CD4-positive, alpha-beta T cell treated with Interleukin-10 for 1 hour (primary cell): ENCODE measurements at places on chromosomes 5 and 9.

- peak; percentile 64 for DNase-seq
Observed at GRCh38 chr5:56816546-56817081, 1.3 kb downstream of the MAP3K1 start.

GRCh38 chr5:88401686-88402085 is 133.0 kb upstream of the TMEM161B start:
- no peak for DNase-seq

GRCh38 chr9:2125906-2126305 is 110.8 kb downstream of the SMARCA2 start:
- peak; percentile 29 for DNase-seq

DNA sequence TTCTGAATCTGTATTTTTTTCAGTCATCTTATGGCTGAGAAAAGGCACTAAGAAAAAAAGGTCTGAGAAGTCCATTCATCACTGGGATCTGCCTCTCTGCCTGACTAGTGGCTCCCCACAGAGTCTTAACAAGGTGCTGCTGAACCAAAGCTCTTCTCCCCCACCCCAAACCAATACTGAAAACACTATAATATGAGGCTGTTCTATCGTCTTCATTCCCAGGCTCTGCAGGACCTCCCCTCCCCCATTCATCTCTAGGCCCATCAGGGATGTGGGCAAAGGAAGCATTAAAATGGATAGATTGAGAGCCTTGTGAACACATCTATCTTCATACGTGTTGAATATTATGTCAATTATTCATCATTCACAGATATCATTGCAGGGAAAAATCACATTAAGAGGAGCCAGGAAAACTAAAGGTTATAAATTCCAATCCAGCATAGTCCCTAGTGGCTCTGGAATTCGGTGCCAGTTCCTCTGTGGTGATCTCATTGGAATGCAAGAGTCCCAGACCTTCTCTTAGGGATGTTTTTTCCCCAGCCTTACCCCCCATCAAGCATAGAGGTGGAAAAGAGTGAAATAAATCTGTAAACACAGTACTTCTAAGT is 44.3 kb upstream of the GPR151 start:
- DNase-seq = no peak

GRCh38 chr9:36902861-36903524 is 131.1 kb downstream of the PAX5 start:
- no peak for DNase-seq

GRCh38 chr9:5502553-5502952 is 7.8 kb upstream of the PDCD1LG2 start:
- no peak for DNase-seq

DNA sequence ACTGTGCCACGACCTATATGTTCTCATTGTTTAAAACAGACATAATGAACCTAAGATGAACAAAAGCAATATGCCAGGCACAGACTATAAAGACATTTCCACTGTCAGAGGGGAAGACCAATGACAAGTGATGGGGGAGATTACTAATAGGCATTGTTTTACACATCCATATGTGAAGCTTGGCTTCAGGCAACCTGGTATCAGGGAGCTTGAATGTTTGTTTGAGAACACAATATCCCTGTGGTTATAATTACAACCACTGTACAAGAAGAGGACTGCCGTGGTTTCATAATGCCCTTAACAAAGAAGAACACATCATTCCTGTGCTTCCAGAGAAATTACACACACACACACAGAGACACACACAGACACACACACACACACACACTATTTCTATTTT is 385.7 kb downstream of the BNC2 start:
- no peak for DNase-seq

DNA sequence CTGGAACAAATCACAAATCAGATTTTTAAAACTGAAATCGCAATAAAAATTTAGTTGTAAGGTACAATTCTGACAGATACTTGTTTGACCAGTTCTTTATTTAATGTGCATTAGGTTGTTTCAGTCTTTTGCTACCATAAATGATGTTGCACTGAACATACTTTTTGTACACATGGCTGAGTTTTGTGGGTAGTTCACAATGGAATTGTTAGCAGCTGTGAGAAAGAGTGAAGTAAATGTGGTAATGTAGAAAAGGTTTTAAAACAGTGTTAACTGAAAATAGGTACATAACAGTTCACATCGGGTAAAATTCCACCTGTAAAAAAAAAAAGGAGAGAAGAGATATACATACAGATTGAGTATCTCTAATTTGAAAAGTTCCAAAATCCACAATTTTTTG is 25.6 kb downstream of the MRPS27 start:
- DNase-seq = no peak

GRCh38 chr9:70135176-70135575 is 91.5 kb downstream of the MAMDC2 start:
- DNase-seq = no peak

- DNase-seq = no peak
Observed at GRCh38 chr9:90818279-90818678, 16.7 kb downstream of the SYK start.

- no peak for DNase-seq
Observed at GRCh38 chr5:73922875-73923557, 297.0 kb downstream of the ARHGEF28 start.

- DNase-seq = no peak
Observed at GRCh38 chr5:68114378-68115040, 101.0 kb upstream of the PIK3R1 start.

GRCh38 chr5:141958113-141958512 is at the start of gene PCDH12:
TSS of gene PCDH12 (minus strand) at chr5:141958202. CDS start at chr5:141957851, 351 bp downstream.
- DNase-seq = peak; percentile 11

DNA sequence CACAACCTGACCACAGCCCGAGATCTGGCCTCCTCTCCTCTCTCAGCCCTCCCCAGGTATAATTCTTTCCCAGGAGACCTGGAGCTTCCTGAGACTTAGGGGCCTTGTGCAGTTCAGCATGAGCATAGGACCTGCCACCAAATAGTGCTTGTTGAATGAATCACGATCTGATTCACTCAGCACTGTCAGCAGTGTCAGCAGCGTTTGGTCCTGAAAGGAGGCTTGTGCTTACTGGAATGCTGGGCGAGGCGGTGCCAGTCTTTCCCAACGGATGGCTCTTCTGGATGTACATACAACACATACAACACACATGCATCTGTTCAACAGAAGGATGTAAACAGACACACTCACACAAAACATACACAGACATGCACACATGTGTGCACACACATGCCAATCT is 173.3 kb downstream of the COL23A1 start:
- DNase-seq = no peak

DNA sequence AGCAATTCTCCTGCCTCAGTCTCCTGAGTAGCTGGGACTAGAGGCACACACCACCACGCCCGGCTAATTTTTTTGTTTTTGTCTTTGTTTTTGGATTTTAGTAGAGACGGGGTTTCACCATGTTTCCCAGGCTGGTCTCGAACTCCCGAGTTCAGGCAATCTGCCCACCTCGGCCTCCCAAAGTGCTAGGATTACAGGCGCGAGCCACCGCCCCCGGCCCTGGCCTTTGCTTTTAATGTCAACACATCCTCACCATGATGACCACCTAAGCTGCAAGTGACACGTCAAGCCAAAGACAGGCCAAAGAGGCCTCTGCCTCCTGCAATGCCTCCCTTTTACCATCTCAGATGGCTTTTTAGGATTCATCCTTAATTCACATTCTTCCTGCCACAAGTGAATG is 121.5 kb upstream of the NR5A1 start:
- no peak for DNase-seq

DNA sequence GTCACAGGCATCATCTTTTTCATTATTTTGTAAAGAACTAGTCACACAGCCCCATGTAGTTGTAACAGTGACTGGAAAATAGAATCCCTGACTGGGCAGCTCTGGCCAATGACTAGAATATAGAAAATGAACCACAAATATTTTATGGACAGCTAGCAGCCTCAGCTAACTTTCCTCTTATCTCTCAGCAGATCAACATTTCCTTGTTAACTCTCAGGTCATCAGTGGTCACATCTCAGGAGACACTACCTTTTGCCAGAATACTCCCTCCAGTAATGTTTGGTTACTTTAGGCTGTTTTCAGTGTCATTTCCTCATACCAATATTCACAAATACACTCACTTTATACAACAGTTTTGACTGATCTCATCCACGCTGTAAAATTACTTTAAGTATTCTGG is 43.9 kb downstream of the FAM169A start:
- DNase-seq = no peak

DNA sequence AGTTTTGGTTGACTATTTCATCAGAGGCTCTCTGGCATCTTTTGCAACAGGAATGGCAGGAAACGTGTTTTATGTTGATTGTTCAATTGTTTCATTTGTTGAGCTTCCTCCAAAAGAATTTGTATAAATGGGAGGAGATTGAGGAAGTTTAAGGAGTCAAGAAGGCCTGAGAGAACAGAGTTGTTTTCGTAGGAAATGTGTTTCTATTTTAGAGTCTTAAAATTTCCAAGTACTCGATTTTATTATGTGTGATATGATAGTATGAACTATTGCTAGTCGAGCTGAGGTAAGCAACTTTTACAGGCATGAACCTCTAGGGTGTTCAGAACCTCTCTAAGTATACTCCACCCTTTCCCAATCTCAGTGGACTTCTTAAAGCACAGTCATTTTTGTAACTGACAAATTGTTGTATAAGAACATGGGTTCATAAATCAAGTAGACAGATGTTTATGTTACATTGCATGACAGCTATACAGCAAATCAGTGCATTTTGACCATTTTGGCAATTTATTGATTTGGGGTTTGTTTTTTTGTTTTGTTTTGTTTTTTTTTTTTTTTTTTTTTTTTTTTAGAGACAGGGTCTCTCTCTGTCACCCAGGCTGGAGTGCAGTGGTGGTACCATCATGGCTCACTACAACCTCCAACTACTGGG is 47.4 kb downstream of the POLK start:
- DNase-seq = no peak

- no peak for DNase-seq
Observed at GRCh38 chr5:140631036-140631417, 1.9 kb downstream of the CD14 start.
